ENCODE measurements at places on chromosomes 2 and 18.

GRCh38 chr2:219178377-219179175 lies 501 bp downstream of the RETREG2 start:
- no peak for DNase-seq

DNA sequence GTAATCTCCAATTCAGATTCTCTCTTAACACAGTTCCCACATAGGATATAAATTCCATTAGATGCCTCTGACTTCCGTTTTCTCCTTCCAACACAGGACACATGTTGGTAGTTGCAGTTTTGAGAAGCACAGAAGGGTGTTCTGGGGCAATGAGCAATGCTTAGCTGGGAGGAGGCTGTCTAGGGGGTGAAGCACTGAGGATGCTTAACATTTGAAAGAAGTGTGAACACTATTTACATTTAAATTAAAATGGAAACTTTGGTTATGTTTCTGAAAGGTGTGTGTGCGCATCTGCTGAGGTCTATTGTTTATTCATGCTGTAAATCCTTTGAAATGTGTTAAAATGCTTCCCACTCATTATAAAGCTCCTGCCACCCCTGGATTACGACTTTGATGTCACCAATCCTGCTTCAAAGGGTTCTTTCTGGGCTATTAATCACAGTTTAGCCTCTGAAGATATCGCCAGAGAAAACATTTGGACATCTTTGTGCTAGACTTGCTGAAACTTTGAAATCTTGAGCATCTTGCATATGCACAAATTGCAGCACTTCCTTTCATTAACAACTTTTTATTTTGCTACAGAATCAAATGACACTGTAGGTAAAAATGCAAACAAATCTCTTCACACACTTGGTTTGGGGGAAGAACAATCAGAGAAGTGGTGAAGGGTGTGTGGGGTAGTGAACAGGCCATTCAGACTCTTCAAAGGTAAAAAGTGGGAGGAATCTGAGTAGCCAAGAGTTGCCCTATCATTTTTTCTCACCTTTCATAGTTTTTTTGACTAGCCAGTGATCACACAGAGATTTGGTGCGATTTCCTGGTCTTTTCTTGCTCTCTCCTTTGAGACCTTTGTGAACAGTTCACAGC lies 258.4 kb downstream of the MYO3B start:
- DNase-seq: no peak

GRCh38 chr2:189514104-189514503 lies 66.5 kb downstream of the SLC40A1 start:
- no peak for DNase-seq

GRCh38 chr2:239876948-239877289 lies 148.2 kb downstream of the NDUFA10 start:
- no peak for DNase-seq

DNA sequence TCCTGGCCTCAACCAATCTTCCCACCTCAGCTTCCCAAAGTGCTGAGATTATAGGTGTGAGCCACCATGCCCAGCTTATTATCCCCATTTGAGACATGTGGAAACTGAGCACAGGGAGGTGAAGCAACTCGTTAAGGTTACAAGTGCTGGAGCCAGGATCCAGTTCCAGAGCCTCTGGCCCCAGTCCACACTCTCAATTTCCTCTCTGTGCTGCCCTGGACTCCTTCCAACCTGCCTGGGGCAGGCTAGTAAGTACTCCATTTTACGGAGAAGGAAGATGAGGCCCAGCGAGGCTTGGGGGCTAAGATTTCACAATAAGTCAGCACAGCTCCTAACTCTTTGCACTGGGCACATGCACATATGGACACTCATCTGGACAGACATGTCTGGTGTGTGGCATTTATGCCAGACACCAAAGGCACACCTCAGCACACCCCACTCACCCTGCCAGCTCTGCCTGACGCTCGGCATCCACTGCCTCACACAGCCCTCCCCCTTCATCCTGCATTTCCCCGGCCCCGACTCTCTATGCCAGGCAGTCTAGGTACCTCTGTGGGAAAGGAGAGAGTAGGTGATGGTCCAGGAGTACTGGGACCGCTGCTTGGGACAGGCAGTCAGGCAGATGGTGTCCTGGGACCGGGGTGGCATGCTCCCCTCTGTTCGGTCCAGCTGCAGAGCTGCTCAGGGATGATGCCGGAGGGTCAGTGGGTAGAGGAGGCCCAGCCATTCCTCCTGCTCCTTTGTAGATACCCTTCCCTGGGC lies 20.5 kb downstream of the CFAP65 start:
- no peak for DNase-seq

DNA sequence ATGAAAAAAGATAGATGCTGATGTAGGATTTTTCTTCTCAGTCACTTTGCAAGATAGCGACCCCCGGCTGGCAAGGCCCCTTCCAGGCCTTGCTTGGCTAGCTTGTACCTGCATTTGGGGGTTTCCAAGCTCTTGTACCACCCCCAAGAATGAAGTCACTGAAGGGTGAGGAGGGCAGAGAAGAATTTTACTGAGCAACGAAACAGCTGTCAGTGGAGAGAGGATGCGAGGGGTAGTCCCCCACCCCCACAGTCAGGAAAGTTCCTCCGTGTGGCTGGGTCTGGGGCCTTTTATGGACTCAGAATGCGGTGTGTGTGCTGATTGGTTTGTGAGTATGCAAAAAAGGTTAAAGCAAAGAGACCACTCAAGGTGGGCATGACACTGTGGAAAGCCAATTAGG lies 382.0 kb downstream of the GPD2 start:
- no peak for DNase-seq

- no peak for DNase-seq
Measured at GRCh38 chr18:59705145-59705544, 7.9 kb upstream of the CCBE1 start.

DNA sequence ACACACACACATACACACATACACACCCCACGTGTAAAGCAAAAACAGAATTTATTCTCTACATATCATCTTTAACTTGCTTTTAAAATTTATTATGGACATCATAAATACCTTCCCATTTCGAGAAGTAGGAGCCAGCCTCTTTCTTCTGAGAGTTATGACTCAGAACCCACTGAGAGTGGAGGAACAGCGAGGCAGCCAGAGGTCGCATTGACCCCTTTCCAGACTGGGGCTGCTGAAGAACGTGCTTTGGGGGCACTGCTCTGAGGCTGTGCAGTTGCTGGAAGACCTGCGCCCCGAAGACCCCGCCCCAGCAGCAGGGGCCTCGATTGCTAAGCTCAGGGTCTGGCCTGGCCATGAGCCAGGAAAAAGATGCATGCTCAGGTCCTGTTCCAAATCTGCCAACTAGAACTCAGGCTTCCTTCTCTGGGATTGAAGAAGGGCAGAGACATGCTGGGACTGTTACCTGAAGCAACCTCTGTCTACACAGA lies 133.8 kb upstream of the TWIST2 start:
- no peak for DNase-seq

DNA sequence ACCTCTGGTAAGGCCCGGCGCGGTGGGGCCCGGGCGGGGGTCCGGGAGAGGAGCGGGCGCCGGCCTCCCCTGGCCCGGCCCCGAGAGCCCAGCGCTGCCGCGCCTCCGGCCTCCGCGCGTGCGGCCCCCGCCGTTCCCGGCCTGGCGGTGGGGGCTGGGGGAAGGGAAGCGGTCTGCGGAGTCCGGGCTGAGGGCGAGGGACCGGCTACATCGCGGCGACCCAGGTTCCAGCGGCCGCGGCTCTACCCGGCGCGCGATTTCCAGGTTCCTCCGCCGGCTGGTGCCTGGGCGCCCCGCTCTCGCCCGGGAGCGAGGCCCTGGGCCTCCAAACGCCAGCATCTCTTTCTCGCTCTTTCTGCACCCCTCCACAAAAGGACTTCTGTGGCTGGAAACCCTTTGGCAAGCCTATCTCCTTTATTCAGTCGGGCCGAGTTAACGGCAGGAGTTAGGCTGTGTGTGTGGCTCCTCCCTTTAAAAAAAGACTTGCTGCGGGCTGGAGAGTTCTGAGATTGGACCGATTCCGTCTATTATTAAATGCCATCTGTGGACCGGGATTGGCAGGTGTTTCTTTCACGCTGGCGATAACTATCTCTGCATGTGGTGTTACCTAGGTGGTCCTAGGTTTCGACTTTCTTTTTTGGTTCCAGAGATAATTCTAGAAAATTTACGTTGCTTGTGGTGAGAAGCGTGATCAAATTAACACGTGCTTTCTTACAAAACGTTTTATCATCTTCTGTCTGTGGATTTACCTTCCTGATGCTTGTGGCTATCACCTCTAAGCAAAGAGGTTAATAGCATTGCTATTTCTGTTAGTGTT lies 592 bp downstream of the ME2 start:
- no peak for DNase-seq

- DNase-seq: no peak
Measured at GRCh38 chr18:51603551-51603950, 406.1 kb upstream of the MEX3C start.

GRCh38 chr2:18346344-18346743 lies 214.1 kb downstream of the RDH14 start:
- DNase-seq: no peak

Measured in stimulated activated CD8-positive, alpha-beta memory T cell treated with anti-CD3 and anti-CD28 coated beads, Interleukin-7, amount 100 ng/mL, for 48 hours (primary cell).